A673 (cell line): ENCODE measurements at places on chromosomes 12 and 14. TPM values are rescaled to one million over a fixed set of nuclear protein-coding genes. Genes with fewer than 3 reads are reported as not detected.

DNA sequence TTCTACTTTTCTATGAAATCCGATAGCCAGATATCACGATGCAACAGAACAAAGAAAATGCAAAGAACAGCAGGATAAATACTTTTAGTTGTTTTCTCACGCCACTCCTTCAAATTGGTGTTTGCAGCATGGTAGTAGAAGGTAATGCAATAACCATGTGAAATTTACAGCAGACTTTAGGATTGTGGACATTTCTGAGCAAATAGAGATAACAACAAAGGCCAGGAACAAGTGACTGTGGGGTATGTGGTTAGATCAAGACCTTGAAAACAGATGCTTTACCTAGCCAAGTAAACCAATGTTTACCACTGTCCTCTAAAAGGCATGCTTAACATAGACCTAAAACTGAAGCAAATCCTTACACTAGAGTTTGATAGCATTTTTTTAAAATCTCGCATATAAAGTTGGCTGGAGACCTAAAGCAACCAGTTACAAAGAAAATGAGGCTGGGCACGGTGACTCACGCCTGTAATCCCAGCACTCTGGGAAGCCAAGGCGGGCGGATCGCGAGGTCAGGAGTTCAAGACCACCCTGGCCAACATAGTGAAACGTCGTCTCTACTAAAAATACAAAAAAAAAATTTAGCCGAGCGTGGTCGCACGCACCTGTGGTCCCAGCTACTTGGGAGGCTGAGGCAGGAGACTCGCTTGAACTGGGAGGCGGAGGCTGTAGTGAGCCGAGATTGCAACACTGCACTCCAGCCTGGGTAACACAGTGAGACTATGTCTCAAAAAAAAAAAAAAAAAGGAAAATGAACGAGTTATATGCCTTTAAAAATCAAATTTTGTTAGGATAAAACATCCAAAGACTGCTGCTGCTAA lies 123.2 kb upstream of the FOXN3 start:
- no peak for DNase-seq

- DNase-seq = no peak
Observed at GRCh38 chr12:109815757-109816617, 17.2 kb downstream of the TRPV4 start.

GRCh38 chr12:15601210-15601800 lies 187.9 kb downstream of the EPS8 start:
- no peak for DNase-seq

The MYF6 gene
- total RNA-seq = not detected in 2 replicates

GRCh38 chr12:59075968-59076490 lies 155.7 kb upstream of the LRIG3 start:
- DNase-seq = no peak

- no peak for DNase-seq
Observed at GRCh38 chr14:69906201-69906600, 27.0 kb downstream of the SMOC1 start.

- no peak for DNase-seq
Observed at GRCh38 chr14:54310151-54310850, 86.5 kb upstream of the CDKN3 start.

- peak; percentile 32 for DNase-seq
Observed at GRCh38 chr12:56836800-56837663, 73.9 kb downstream of the HSD17B6 start.

The CD163 gene
- total RNA-seq = 0.41 TPM in 1 of 2 replicates, not detected in the other

GRCh38 chr14:22096514-22096895 lies 422.9 kb upstream of the OR4E1 start:
- DNase-seq = no peak

The NDRG2 gene
- 8.0 and 17.1 TPM in 2 replicates for total RNA-seq

GRCh38 chr12:96701856-96702255 lies 205.2 kb upstream of the NEDD1 start:
- no peak for DNase-seq

GRCh38 chr12:11927286-11927935 lies 143.3 kb upstream of the BCL2L14 start:
- no peak for DNase-seq

The CRACR2A gene
- 0.13 TPM in 1 of 2 replicates, not detected in the other for total RNA-seq

The ANKRD33 gene
- not detected in 2 replicates for total RNA-seq

GRCh38 chr12:93125126-93125525 lies 196.0 kb upstream of the EEA1 start:
- DNase-seq = no peak

- no peak for DNase-seq
Observed at GRCh38 chr14:93019970-93020369, 95.8 kb downstream of the ITPK1 start.

The TRMT61A gene
- total RNA-seq = 19.3 and 23.6 TPM in 2 replicates

DNA sequence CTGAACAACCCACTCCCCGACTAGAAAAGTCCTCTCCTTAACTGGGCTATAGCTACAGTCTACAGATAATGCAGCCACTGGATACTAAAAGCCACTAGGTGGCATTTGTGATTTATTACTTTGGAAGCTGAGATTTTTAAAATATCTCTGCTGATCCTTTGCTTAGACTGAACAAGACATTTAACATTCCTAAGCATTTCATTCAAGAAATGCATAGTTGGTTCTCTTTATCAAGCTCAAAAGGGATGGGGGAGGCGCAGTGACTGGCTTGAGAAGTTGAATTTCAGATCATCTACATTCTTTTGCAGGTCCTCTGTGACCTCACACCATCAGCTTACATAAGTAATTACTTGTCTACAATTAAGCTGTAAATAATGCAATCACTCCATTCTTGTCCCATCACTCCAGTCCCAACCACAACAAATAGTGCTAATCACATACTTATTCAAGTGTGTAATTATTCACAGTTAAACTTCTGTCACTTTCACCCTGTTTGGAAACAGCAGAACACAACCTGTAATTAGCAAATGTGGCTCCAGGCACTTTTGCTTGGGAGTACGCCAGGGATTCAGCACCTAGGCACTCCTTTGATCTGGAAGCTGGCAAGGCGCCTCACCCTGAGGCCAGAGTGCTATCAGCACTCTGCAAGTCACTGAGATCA lies 203.6 kb downstream of the NOVA1 start:
- DNase-seq = peak; percentile 33

DNA sequence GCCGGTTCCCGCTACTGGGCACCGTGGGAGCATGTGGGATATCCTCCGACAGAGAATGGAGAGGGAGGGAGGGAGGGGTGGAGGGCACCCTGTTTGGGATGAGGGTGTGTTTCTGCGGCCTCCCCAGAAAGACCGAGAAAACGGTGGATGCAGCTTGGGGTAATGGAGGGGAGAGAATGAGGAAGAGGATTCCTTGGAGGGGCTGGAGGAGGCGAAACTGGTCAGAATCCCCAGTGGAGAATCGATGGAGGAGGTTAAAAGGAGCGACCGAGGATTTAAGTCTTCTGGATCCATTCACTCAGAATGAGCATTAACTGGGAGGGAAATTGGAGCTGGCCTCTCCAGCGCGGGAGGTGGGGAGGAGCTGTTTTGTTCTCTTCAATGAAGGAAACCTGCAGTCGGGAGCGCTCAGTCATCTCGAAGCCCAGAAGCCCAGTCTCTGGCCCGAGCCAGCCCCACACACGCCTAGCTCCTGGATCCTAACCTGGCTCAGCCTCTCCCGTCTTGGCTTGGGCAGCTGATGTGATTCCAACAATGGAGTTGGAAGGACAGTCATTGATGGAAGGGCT lies 581 bp downstream of the ARG2 start:
- DNase-seq = peak; percentile 35

- DNase-seq = no peak
Observed at GRCh38 chr12:106027286-106027685, 111.5 kb downstream of the NUAK1 start.

DNA sequence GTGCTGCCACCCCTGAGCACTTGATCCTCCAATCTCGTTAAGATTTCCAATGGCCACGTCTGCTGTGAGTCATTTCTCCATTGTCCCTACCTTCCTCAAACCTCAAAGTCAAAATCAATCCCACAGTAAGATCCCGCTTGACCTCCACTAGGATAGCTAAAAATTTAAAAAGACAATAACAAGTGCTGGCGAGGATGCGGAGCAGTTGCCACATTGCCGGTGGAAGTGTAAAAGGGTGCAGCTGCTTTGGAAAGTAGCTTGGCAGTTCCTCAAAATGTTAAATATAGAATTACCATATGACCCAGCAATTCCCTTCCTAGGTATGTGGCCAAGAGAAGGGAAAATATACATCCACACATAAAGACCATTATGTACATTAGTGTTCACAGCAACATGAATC lies 9.5 kb upstream of the BCL7A start:
- DNase-seq = no peak

The DLK1 gene
- not detected in 2 replicates for total RNA-seq

GRCh38 chr12:19826980-19827550 lies 387.8 kb downstream of the AEBP2 start:
- no peak for DNase-seq

DNA sequence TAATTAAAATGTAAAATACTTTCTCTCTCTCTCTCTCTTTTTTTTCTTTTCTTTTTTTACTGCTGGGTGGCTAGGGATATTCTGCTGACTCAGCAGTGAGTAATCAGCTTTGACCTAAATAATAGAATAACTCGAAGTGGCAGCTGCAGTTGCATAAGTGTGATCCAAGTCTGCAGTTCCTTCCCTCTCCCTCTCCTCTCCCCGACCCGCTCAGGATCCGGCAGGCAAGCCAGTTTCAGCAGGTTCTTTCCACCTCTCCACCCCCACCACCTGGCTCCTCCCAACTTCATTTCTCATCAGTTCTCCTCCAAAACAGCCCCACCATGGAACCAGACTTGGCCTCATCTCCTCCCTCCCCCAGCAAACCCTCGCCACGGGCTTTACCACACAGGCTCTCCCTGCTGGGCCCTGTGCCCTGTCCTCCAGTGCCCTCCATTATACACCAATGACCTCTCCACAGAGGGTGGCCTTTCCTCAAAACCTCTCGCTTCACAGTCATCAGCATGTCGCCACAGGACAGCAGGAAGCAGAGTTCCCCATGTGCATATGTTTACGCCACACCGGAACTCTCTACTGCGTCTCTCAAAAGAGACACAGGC lies 22.4 kb downstream of the SLC7A8 start:
- peak; percentile 69 for DNase-seq

DNA sequence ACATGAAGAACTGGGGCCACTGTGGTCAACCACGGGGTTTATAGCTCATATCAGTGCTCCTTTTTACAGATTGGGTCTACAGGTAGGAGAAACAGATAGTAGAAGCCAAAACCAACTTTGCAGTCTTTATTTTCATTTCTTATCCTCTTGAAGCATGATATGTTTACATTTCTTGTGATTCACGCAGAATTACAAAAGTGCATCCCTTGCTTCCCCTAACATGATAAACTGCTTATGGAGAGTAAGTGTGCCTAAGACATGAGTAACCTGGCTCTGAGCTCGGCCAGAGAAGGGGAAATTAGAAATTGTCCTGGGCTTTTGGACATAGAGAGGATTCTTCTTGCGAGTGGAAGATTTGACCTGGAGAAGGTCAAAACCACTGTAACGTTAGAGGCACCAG lies 18.4 kb downstream of the PWP1 start:
- DNase-seq = no peak

The GALNT4 gene
- 13.2 and 14.3 TPM in 2 replicates for total RNA-seq

- DNase-seq = no peak
Observed at GRCh38 chr12:19938031-19938430, 430.3 kb upstream of the PDE3A start.

- no peak for DNase-seq
Observed at GRCh38 chr14:73726025-73726961, 12.1 kb upstream of the PNMA1 start.
